Gastrocnemius medialis (tissue), 4 donors: ENCODE measurements at places on chromosomes 2 and 18. TPM values are rescaled to one million over a fixed set of nuclear protein-coding genes. Genes with fewer than 3 reads are reported as not detected.

The PJVK gene
- total RNA-seq: 0.27 TPM

- DNase-seq: no peak
Observed at GRCh38 chr2:80482276-80482675, 177.7 kb upstream of the LRRTM1 start.

GRCh38 chr2:70851704-70852103 lies 16.1 kb upstream of the CD207 start:
- no peak for DNase-seq

DNA sequence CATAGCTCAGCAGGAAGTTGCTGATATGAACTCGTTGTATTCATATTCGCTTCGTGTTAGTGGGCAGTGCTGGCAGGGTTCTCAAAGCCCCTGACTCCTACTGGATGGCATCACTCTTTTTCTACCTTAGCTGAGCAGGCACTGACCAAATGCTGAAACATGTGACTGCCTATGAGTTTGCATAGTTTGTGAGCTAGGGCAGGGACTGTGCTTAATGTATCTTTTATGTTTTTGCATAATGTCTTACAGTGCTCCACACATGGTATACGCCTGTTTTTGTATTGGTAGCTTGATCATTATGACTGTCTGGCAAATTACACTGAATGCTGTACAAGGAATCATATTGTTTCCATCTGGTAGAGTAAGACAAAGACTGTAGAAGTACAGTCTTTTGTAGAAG lies 305.3 kb downstream of the PARD3B start:
- no peak for DNase-seq

DNA sequence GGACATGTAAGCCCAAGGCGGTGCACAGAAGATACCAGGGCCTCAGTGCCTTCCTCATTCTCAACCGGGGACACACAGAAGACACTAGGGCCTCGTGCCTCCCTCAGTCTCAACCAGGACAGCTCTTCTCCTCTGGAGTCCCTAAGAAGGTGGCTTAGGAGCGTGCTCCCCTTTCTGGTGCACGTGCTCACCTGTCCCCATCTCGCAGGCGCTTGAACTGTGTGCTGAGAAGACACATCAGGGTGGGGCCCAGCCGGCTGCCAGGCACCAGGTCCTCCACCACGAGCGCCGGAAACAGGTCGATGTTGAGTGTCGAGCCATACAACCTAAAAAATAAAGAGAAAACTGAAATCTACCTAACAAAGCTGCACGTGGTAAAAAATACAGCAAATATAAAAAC lies 99.9 kb downstream of the PXDN start:
- DNase-seq: no peak

DNA sequence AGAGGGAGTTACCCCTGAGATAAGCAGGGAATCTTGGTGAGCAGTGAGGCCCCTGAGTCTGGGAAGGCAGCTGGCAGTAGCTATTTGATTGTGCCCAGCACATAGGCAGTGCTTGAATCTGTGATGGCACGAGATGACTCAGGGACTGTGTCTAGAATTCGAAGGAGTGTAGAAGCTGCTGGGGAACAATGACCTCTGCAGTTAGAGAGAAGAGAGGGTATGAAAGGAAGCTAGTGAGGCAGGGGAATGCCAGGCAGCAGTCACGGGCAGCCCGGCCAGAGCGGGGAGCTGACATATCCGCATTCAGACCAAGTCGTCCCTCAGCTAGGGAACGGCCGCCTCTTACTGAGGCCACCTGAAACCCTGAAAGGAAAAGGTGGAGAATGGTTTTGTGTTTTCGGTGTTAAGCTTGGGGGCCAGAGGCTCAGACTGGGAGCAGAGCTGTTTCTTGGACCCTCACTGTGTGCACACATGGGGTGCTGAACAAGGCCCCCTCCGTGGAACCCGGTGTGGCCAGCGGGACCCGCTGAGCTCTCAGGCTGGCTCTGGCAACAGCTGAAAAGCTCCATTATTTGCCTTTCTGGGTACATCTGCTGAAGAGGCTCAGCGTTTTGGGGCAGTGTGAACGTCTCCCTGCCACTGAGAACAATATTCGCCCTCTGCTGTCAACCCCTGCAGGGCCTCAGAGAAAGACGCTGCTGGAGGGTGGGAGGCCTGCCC lies 32.9 kb downstream of the ARHGEF4 start:
- DNase-seq: no peak

DNA sequence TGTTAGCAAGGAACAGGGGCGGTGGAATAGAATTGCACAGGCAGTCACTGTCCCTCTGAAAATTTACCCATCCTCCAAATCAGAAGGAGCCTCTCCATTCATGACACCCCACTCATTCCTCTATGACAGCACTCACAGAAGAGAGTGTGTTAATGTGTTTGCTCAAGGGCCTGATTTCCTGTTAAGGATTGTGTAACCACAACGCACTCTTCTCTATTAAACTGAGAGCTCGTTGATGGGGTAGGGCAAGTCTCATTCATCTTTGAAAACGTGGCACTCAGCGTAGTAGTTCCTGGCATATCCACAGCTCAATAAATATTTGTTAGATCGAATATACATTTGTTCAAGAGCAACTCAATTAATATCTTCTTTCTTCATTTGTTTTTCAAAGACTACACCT lies 106.4 kb downstream of the VAPA start:
- DNase-seq: no peak

DNA sequence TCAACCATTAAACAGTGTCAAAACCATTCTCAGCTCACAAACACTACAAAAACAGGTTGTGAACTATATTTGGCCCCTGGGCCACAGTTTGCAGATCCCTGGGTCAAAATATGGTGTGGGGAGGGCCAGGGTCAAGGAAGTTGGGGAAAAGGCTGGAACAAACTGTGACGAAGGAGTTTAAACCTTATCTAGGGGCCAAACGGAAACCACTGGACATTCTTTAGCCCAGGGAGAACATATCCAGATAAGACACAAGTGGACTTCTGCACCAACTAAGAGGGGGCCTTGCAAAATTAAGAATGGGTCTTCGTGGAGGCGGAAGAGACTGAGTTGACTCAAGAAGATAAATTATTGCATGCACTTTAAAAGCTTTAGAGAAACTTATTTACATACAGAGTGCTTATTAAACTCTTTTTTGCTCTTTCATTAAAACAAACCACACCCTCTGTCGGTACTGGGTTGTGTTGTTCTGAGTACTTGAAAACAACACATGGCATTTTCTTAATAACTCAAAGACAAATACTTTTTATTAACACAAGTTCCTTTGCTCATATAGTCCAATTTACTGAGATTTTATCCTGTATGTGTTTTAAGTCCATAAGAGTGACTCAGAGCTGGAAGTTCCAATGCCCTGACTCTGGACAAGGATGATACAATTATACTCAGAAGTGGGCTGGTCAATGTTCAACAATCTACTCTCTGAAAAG lies 5.3 kb upstream of the ASAP2 start:
- no peak for DNase-seq

DNA sequence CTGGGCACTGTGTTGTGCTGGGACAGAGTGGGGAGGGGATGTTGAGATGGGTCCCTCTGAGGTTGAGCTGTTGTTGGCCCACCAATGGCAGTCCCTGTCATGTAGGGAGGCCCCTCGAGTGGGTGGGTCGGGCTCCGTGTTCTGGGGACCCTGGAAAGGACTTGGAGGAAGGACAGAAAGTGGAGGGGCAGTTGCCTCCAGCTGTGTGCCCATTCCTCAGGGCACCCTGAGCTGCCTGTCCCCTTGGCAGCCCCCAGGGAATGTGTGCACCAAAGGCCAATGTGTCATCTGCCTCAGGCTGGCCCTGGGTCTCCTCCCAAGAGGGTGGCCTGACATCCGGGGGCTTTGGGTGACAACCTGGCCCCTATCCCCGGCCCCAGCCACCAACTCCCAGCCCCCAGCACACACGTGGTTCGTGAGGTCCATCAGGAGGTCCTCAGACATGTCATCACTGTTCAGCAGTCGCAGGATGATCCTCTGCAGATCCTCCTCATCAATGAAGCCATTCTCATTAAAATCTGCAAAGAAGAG lies 57.7 kb downstream of the CIB4 start:
- no peak for DNase-seq
